LHCN-M2 (cell line): ENCODE measurements at places on chromosomes 3 and 15. TPM values are rescaled to one million over a fixed set of nuclear protein-coding genes. Genes with fewer than 3 reads are reported as not detected.

The CACNA2D3 gene
- under 0.01 and 0.06 TPM in 2 replicates for total RNA-seq

The NANOGP8 gene
- 0.29 TPM in 1 of 2 replicates, not detected in the other for total RNA-seq

The PAQR9 gene
- not detected in 2 replicates for total RNA-seq

The FOXL2NB gene
- total RNA-seq: 2.9 and 4.0 TPM in 2 replicates

The DUOXA2 gene
- total RNA-seq: not detected in 2 replicates

The EFL1 gene
- 19.6 and 20.6 TPM in 2 replicates for total RNA-seq

The STRIT1 gene
- total RNA-seq: not detected in 2 replicates

DNA sequence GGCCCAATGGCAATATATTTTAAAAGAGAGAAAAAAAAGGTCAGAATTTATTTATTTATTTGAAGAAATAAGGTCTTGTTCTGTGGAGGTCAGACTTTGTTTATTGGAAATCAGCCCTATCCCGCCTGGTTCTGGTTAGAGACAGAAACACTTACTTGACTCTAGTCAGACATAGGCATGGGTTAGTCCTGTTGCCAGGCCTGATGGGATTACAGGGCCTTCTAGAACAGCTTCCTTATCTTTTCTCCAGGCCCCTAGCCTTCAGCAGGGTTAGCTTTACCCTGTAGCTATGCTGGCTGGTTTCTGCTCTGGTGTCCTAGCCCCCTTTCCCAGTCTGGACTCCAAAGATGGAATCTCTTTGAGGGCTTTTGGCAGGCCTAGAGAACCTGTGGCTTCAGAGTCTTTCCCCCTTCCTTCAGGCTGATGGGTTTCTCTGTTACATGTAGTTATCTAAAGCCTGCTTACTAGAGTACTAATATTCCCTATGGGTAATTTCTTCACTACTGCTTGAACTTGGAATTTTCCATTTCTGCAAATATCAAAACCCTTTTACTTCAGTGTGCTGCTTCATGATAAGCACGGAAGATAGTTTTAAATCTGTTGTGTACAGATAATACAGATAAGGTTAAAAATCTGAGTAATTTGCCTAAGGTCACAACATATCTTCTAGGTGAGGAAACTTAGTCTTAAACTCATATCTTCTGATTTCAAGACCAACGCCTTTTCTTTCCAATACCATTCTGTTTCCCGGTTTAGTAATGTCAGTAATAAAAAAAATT lies 10.6 kb downstream of the IREB2 start:
- no peak for DNase-seq

- DNase-seq: no peak
Measured at GRCh38 chr15:101327147-101327740, 32.2 kb upstream of the SNRPA1 start.

- no peak for DNase-seq
Measured at GRCh38 chr3:193863657-193864357, 270.8 kb downstream of the OPA1 start.

GRCh38 chr3:18556001-18556408 lies 130.9 kb upstream of the SATB1 start:
- DNase-seq: no peak

GRCh38 chr15:36332301-36332700 lies 247.1 kb upstream of the CDIN1 start:
- DNase-seq: peak; percentile 12

GRCh38 chr3:41265823-41266273 lies 66.5 kb downstream of the CTNNB1 start:
- peak; percentile 55 for DNase-seq

DNA sequence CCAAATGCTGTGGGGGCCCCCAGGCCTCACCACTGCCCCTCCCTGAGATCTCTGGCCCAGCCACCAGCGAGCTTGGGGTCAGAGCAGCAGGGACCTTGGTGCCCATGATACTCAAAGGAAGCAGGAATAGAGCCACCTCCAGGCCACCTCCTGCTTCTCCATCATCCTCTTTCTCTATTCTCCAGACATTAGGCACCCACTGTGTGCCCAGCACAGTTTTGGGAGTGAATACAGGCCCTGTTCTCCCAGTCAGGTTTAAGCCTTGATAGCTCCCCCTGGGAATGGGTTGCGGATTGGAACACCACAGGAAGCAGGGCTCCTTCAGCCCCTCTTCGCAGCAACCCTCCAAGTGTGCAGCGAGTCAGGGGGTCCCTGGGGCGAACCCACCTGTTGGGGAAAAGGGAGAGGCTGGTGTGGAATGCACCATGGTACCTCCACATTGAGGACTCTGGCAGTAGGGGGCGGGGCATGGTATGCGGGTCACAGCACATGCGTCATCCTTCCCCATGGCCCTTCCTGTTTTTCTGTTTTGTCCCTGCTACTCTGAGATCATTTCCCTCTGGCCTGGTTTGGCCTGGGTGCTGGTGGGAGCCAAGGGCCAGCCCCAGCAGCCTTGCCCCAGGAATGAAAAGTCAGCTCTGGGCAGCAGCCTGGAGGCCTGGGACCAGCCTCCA lies 14.2 kb upstream of the SEMA3B start:
- DNase-seq: peak; percentile 45

DNA sequence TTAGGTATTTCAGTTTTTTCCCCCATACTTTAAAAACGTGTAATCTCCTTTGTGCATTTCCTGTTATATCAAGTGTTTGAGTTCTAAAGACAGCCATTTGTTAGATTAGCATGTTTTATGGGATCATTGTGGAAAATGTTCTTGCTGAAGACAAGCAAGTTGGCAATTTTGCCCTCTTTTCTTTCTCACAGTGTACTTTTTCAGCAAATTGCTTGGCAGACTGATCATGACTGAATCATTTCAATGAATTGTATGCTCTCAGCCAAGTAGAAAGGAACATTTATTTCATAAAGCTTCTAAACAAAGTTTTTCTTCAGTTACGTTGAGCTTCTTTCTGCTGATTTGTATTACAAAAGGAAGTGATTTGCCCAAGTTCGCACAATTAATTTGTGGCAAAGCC lies 51.6 kb downstream of the ATG7 start:
- DNase-seq: no peak

DNA sequence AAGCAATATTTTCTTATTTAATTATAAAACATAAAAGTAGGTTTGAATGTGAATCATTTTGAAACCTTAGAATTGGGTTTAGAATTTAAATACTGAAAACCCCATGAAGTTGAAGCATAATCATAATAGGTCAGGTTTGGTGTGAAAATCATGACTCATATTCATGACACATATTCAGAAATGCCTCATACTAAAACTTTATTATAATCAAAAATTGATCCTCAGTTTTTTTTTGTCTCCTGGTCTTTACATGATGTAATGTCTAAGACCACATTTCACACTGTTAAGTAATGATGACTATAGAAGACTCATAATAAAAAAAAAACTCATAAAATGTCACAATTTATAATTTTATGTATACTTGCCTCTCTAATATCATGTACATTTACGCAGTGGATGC lies 190.4 kb downstream of the FOXP1 start:
- DNase-seq: peak; percentile 35

- DNase-seq: peak; percentile 17
Measured at GRCh38 chr15:67824976-67825880, at the start of gene SKOR1. SKOR1 (plus strand) TSS chr15:67825509; CDS start chr15:67825603, 94 bp downstream.

DNA sequence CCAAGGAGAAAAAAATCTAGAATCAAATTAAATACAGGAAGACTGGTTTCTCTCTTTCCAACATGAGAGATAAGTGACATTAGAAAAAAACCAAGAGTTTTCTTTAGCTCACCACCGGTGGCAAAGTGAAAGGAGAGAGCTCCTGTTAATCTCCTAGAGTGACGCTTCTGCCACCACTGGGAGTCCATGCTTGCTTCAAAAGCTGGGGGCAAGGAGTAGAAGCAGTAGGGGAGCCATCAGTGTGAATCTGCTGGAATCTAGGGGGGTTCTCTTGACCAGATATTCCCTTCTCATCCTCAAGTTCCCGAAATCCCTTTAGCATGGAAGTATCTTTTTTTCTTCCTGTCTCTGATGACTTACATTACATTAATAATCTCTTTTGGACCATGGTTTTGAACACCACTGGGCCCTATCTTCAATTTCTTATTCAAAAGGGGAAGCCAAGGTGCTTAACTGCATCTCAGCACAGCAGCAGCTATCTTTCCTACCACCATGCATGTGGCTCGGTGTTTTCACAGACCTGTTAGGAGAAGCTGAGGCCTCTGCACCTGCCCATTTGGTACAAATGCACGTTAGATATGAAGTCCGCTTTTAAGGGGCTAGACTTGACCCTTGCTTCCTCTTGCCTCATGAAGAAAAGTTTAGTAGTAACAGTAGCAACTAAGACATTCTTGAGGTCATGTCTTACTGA lies 6.6 kb upstream of the ICE2 start:
- DNase-seq: no peak

- DNase-seq: peak; percentile 39
Measured at GRCh38 chr15:24858737-24859601, 95.8 kb upstream of the SNRPN start.

DNA sequence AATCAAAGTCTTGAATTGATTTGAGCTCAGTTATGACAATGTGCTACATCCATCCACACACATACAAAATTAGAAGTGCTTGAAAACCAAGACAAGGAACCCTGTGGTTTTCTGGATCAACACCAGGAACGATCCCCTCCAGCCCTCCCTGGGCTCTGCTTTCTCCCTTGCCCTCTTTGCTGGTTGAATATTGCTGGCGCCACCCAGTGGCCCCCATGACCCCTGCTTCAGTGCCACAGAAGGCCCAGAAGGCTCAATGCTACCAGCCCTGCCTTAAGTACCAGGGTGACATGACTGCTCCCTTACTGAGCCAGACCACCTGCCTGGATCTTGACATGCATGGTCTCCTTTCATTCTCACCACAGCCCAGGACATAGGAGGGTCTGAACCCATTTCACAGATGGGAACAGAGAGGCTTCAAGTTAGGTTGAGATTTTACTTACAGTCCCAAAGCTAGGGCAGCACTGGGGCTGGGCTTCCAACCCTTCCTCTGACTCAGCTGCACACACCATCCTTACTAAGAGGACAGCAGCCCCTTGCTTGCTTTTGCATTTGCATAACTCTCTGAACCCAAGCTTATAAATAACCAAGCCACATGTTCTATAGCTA lies 15.0 kb downstream of the IL12A start:
- peak; percentile 70 for DNase-seq

DNA sequence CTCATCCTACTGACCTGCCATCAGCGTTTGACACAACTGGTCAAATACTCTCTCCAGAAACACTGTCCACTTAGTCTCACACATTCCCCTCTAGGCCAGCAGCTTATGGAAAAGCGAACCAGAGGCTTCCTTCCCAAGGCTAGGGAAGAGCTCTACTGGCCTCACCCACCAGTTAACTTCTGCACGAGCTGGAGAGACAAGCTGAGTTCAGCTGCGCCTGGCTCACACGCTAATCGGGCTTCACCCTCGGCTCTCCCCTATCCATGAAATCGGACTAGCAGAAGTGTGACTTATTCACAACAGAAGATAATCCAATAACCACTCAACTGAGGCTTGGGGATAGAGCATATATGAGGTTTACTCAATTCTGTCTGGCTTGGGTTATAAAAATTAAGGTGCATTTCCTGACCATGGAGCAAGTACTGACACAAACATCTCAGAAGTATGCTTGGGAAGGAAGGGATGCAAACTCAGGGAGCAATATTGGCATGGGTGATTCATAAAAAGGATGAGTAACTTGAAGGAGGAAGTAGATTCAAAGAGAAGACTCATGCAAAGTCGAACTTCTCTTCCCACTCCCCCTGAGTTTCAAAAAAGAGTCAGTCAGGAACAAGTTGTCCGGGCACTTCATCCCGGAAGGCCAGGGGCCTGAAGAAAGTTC lies 73.1 kb downstream of the XXYLT1 start:
- DNase-seq: peak; percentile 85

DNA sequence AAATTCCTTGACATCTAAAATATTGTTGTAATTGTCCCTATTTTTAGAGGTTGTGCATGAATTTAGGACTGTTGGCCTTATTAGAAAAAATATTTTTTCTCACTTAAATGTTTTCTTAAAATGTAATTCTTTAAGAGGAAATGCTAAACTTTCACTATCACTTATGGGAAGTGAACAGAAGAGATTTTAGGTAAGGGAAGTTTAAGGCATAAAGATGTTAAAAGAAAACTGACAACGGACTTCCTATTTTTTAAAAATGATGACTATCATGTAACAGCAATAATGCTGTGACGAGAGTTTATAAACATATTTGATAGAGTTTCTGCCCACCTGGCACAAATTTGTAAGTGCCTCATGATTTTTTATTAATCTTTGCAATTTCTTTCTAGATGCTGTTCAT lies 3.1 kb downstream of the C3orf38 start:
- DNase-seq: no peak

- DNase-seq: no peak
Measured at GRCh38 chr15:92417716-92418115, 24.0 kb downstream of the ST8SIA2 start.

DNA sequence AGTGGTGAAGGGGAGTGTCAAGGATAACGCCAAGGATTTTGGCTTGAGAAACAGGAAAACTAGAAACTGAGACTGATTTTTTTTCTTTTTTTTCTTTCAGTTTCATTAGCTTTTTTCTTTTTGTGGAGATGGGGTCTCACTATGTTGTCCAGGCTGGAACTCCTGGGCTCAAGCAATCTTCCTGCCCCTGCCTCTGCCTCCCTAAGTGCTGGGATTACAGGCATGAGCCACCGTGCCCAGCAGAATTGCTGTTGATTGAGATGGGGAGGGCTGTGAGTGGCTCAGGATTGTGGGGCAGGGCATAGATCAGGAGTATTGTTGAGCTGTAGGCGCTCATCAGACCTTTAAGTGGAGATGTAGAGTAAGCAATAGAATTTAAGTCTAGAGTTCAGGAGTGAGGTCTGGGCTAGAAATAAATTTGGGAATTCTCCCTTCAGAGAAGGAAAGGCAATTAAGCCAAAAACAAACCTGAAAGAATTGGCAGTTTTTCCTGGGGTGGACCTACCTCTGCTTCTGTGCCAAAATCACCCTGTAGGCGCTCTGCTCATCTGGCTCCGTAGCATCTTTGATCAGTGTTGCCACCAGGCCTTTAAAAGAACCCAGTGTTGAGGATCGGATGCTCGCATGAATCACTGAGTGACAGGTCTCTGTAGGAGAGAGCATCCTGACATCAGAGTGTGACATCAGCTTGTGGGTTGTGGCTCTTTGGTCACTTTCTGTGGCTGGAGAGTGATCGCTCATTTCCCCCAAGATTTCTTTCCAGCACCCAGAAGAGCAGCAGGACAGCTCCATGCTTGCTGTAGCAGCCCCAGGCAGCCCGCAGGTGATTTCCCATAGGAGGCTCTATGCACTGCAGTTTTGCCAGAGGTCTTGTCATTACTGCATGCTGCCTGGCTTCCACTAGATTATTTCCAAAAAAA lies 15.8 kb downstream of the ABHD17C start:
- DNase-seq: peak; percentile 56

DNA sequence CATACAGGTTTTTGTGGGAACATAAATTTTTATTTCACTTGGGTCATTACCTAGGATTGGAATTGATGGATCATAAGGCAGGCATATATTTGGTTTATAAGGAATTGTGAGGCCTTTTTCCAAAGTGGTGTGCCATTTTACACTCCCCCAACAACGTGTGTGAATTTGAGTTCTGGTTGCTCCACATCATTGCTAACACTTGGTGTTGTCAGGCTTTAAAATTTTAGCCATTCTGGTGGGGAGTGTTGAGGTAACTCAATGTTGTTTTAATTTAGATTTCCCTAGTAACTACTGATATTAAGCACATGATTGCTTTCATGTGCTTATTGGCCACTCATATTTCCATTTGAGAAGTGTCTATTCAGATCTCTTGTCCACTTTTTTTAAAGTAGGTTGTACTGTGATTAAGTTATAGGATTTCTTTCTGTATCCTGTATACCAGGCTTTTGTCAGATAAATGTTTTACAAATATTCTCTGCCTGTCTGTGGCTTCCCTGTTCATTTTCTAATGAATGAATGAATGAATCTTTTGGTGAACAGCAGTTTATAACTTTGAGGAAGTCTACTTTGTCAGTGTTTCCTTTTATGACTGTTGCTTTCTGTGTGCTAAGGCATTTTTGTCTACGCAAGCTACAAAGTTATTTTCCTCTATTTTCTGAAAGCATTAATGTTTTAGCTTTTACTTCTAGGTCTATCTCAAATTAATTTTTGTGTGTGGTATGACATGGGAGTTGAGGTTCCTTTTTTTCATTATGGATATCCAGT lies 17.9 kb upstream of the NR2C2 start:
- no peak for DNase-seq
